NCI-H1092 treated with DMSO at 0.1 percent for 48 hours (cell line): ENCODE measurements at places on chromosomes 6 and 20.

DNA sequence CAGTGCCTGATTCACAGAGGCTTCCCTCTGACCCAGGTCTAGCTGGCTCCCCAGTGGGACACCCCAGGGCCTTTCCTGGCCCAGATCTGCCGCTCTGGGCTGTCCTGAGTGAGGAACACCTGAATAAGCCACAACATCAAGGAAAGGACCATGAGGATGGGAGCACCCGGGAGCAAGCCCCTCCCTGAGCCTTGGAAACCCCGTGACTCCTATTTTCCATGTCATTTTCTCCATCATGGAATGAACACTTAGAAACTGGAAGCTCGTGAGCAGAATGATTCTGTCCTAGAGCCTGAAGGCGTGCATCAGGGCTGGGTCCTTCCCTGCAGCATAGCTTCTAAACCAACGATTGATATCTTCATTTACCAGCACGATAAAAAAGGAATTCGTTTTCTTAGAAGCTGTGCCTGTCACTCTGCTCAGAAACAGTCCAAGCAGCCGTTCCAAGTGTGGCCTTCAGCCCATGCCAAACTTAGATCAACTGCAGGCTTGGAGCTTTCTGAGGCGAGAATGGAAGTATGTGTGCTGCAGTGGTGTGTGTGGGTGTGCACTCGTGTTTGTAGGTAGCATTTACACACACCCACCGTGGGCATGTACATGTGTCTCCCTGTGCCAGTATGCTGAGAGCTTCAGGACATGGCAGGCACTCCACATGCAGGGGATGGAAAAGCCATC, 83.2 kb upstream of the FOXC1 start:
- no peak for DNase-seq

GRCh38 chr6:75204959-75205775, 686 bp downstream of the COL12A1 start:
- no peak for DNase-seq

DNA sequence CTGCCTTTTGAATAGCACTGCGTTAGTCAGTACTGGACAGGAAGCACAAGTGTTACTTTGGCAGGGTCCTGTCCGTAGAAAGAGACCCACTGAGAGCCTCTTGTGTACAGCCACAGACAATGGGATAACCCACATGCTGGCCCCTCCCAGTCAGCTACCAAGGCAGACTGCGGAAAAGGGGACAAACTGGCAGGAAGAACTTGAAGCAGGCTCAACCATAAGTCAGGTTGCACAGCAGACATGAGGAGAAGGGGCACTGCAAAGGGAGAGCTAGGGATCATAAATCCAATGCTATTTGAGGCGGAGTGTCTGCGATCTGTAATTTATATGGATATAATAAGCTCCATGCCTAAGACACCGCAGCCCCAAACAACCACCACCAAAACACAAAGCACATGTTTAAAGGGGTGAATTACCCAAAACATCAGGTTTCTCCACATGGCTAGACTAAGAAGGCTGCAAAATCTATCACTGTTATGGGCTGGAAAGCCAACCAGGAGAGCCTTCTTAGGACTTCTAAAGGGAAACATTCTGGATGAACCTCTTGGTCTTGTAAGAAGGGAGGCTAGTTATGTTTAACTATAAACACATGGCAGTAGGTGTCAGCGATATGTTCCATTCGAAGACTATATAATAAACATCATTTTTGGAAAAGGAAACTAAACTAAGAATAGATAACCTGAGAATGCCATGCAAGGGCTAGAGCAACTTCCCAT, 141.7 kb downstream of the BACH2 start:
- DNase-seq = no peak

DNA sequence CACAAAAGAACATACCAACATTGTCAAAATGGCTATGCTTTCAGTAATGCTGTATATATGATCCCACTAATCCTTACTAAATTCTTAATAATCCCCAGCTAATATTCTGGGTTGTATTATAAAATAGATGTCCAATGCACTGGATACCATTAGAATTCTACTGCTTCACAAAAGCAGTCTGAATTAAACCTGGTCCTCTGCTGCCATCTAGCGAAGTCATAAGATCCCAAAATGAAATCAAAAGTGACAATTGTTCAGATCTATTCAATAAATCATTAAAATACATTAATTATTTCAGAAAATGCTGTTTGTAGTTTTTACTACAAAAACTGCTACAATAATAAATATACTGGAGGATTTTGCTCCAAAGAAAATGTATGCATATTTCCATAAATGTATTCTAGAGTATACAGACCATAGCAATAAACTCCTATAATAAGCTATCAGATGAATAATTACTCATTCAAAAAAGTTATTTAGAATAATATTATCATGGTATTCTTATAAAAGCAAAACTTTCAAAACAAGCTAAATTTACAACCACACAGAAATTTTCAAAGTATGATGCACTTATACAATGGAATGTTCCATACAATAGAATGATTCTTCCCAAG, 92.6 kb downstream of the RNGTT start:
- DNase-seq = peak; percentile 19

DNA sequence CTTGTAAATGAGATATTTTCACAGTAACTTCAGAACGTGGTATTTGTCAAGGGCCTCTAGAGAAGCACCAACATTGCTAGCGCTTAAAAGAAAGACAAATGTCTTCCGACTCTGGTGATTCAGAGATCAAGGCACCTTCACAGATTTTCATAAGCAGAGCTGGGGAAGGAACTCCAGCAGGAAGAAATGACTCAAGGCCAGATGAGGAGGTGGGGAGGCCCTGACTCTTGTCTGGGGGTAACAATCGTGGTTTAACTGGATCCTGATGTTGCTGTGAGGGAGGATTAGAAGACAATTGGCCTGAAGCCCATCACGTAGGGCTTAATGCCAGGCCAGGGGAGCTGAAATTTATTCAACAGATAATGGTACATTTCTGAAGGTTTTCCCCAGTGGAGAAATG, 122.9 kb upstream of the QKI start:
- no peak for DNase-seq

- no peak for DNase-seq
These were observed 55.9 kb upstream of the RNF24 start for GRCh38 chr20:4071178-4071693.

GRCh38 chr6:109447878-109448555, 7.5 kb downstream of the SMPD2 start:
- no peak for DNase-seq

- peak; percentile 19 for DNase-seq
These were observed 4.3 kb downstream of the MTCL3 start for GRCh38 chr6:127514773-127515227.

- no peak for DNase-seq
These were observed 134.4 kb downstream of the LRRC1 start for GRCh38 chr6:53929041-53929820.

GRCh38 chr6:168333039-168333438, 13.5 kb upstream of the DACT2 start:
- no peak for DNase-seq

- no peak for DNase-seq
These were observed 390.1 kb upstream of the CITED2 start for GRCh38 chr6:139764498-139764986.

DNA sequence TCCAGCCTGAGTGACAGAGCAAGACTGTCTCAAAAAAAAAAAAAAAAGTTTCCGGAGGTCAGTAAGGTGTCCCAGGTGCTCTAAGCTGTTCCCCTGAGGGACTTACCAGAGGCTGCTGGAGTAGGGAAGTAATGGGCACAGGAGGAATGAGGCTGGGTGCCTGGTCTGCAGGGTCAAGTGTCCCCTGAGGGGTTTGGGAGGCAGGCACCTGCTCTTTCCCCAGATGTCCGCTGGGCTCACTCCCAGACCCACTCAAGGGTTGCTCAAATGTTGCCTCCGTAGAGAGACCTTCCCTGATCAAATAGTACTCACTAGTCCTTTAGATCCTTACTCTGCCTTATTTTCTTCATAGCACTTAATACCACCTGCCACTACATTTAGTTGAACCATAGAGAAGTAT, 5.4 kb upstream of the MAPK13 start:
- DNase-seq = no peak

DNA sequence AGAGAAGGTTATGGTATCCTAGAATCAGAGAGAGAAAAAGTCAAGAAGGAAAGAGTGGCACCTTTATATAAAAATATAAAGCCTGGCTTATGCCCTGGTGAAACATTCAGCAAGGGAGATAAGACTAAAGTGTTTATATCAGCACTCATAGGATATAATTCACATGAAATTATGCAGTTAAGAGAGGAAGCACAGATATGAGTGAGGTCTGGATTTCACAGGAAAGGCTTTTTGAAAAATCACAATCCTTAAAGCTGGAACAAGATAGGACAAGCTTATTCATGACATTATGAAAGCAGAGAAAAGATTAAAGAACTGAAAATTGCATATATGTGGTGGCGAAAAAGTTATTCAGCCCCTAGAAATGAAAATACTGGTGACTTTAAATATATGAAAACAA, 181.2 kb upstream of the FLRT3 start:
- no peak for DNase-seq

DNA sequence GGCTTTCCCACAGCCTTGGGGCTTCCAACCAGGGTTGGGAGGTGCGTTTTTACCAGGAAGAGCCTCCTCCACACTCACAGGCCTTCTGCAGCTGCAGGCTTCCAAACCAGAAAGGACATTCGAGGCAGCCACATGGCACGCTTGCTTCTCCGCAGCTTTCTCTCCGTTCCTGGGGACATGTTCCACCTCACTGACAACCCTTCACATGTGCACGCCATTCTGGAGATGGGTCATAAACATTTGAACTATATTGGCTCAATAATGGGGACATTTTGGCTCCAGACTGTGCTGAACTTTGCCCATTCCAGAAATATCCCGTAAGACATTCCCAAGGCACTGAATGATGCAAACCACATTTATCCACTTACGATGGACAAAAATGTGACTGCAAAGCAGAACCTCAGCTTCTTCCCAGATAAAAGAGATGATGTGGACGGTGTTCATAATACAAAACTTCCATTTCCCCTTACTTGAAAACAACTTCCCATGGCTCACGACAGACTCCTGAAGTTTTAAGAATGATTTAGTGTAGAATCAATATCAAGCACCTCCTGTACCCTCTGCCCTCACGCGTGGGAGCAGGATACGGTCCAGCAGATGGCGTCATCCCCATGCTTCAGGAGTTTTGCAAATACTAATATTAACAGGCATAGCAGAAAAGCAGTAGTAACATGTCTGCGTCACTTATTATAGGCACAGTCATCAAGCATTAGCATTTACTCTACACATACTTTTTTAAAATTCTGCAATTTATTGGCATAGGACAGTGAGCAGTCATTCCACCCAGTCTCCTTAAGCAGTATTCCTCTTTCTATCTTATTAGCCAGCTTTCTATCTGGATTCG, 25.4 kb upstream of the FOXF2 start:
- DNase-seq = no peak

DNA sequence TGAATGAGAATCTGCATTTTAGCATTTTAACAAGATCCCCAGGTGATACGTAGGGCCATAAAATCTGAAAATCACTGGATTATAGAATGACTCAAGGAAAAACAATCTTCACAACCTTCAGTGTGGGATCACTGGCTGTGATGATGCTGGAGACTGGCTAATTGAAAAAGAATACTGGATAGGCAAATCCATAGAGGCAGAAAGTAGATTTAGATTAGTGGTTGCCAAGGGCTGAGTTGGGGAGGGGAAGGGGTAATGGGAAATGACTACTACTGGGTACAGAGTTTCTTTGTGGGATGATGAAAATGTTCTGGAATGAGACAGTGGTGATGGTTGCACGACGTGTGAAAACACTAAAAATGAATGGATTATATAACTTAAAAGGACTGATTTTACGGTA, 84.1 kb downstream of the CDK19 start:
- no peak for DNase-seq

- DNase-seq = no peak
These were observed 50.5 kb upstream of the THEMIS start for GRCh38 chr6:127951172-127951917.

GRCh38 chr6:168692193-168692914, 251.4 kb downstream of the SMOC2 start:
- DNase-seq = no peak

DNA sequence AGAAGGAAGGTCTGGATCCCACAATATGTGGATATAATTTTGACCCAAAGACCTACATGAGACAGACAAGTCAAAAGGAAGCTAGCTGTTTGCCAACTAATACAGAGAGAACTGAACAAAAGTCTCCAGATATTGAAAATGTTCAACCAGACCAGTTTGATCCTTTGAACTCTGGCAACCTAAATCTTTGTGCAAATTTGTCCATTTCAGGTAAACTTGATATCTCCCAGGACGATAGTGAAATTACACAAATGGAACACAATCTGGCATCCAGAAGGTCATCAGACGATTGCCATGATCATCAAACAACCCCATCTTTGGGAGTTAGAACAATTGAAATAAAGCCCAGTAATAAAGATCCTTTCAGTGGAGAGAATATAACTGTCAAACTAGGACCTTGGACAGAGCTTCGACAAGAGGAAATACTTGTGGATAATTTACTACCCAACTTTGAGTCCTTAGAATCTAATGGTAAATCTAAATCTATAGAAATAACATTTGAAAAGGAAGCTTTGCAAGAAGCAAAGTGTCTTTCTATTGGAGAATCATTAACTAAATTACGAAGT, 41.9 kb upstream of the SDHAF4 start:
- no peak for DNase-seq

DNA sequence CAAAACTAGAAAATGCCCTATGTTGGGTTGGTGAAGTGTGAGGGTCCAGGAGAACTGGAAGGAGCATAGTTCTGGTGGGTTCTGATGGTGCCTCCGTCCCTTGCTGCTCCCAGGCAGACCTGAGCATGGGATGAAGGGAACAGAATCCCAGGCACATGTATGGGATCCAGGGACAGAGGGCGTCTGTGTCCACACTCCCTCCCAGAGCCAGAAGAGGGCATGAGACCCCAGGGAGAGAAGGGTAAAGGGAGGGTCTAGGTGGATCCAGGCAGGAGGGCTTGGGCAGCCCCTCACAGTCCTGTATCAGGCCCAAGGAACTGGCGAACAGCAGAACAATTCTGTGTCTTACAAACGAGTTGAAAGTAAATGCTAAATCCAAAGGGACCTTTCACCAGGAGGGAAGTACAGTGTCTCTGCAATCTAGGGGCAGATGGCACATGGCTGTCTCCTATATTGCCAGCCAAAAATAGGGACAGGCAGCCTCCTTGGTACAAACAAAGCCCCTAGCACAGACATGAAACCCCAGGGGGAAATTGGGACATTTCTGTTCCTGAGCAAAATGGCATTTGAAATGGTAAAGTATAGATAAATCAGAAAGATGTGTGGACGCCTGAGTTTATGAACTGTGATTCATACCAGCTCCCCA, 2.5 kb upstream of the BPIFA1 start:
- peak; percentile 33 for DNase-seq

- no peak for DNase-seq
These were observed 23.1 kb downstream of the IYD start for GRCh38 chr6:150391890-150392289.

GRCh38 chr20:50518270-50518721, 8.1 kb downstream of the PTPN1 start:
- DNase-seq = no peak

DNA sequence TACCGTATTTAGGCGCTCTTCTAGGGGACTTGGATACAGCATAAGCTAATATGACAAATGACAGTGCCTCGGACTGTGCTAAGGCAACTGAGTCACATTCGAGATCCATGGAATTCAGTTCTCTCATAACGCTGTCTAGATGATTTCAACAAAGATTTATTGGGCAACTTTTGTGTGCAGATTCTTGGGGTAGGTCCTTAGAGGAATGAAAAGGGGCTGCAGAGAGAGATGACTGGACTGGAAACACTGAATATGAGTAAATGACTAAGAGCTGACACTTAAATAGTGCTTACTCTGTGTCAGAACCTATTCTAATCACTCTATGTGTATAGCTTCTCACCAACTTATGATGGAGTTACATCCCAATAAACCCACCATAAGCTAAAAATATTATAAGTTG, 36.4 kb upstream of the MARCKS start:
- DNase-seq = no peak

GRCh38 chr6:139801571-139802321, 427.3 kb upstream of the CITED2 start:
- no peak for DNase-seq
